ENCODE measurements at places on chromosomes 11 and 22. TPM values are rescaled to one million over a fixed set of nuclear protein-coding genes. Genes with fewer than 3 reads are reported as not detected.

DNA sequence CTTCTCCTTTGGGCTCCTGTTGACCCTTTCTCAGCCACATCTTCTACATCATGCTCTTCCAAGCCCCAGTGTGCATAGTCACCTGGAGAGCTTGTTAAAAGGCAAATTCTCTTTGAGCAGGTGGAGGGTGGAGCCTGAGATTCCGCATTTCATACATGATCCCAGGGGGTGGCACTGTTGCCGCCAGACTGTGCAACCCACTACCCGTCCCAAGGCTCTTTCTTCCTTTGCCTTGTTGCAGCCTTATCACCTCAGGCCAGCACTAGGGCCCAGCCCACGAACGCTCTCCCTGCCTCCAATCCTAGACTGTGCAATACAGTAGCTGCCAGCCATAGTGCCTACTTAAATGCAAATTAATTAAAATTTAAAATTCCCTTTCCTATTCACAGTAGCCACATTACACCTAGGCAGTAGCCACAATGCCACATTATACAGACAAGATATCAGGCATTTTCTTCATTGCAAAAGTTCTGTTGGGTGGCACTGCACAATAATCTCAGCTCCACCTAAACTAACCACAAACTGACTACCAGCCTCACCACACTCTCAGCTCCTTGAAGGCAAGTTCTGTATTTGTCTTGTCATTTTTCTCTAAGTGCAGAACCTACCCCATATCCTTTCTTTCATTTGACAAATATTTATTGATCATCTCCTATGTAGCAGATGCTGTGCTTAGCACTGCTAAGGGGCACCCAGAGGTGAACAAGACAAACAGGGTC, 4.6 kb upstream of the KCNJ5 start:
- H3K27me3 ChIP-seq = peaks cover 54% of the 10 kb centered on the region
- H3K27ac ChIP-seq = no peak overlapping the region
- peaks cover 7% of the 10 kb centered on the region for H3K4me1 ChIP-seq
- DNase-seq = peak; percentile 67

DNA sequence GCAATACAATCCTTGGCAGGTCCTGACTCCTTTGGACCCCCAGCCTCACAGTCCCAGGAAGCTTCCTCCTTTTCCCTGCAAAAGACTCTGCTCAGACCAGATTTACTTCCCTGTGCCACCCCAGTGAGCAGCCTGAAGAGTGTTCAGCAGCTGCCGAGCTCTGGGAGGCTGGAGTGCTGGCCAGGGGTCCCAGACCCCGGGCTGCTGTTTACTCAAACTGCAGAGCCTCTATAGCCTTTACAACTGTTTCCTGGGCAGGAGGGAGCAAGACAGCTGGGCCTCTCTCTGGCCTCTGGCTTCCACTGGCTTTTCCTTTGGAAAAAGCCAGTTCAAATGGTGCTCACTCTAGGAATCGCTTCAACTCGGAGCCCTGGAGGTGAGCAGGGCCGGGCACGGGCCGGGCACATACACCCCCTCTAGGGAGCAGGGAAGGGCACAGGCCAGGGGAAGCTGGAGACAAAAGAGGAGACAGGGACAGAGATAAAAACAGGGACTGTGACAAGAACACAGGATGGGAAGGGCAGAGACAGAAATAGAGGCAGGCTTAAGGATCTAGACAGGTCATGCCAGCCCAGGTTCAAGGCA, 932 bp downstream of the IRAG1 start:
- peak overlapping the region; percentile 53 for H3K27ac ChIP-seq
- no peak for DNase-seq
- H3K36me3 ChIP-seq = no peaks in the 10 kb centered on the region
- no peaks in the 10 kb centered on the region for H3K27me3 ChIP-seq
- peaks cover 24% of the 10 kb centered on the region for H3K4me1 ChIP-seq

DNA sequence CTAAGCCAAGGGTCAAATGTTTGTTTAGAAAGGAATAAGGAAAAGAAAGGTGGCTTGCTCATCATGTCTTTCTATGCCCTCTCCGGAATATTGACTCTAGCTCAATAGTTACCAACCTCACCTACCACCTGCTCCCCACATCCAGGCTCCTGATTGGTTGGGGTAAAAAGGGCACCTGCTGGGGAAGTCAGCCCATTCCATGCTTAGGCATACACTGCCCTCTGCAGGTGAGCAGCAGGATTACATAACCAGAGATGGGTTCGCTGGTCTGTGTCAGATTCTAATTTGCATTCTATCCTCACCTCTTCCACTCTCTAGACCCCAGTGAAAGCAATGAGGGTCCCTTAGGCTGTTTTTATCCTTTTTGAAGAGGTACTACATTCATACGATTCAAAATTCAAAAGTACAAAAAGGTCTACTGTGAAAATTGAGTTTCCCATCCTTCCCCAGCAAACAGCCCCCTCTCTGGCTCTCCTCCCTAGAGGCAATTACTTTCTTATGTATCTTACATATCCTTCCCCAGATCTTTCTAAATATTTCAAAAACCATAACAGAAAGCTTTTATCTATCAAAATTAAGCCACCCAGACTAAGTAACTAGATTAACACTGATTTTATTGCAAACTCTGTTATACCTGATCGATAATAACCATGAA, 98.0 kb upstream of the ASPHD2 start:
- H3K36me3 ChIP-seq = no peaks in the 10 kb centered on the region
- peak; percentile 94 for DNase-seq
- H3K4me1 ChIP-seq = no peaks in the 10 kb centered on the region
- H3K27me3 ChIP-seq = peaks cover 29% of the 10 kb centered on the region

- H3K27ac ChIP-seq = no peak overlapping the region
- no peaks in the 10 kb centered on the region for H3K27me3 ChIP-seq
- H3K4me3 ChIP-seq = no peak overlapping the region
- no peaks in the 10 kb centered on the region for H3K4me1 ChIP-seq
- peak; percentile 59 for DNase-seq
- H3K36me3 ChIP-seq = no peaks in the 10 kb centered on the region
These were observed 119.2 kb downstream of the PHF21B start for GRCh38 chr22:44890416-44891292.

- DNase-seq = no peak
- no peak overlapping the region for H3K4me3 ChIP-seq
- H3K4me1 ChIP-seq = peaks cover 34% of the 10 kb centered on the region
- H3K27ac ChIP-seq = no peak overlapping the region
- H3K27me3 ChIP-seq = no peaks in the 10 kb centered on the region
- no peaks in the 10 kb centered on the region for H3K36me3 ChIP-seq
These were observed 59.5 kb downstream of the TNRC6B start for GRCh38 chr22:40237241-40237640.

DNA sequence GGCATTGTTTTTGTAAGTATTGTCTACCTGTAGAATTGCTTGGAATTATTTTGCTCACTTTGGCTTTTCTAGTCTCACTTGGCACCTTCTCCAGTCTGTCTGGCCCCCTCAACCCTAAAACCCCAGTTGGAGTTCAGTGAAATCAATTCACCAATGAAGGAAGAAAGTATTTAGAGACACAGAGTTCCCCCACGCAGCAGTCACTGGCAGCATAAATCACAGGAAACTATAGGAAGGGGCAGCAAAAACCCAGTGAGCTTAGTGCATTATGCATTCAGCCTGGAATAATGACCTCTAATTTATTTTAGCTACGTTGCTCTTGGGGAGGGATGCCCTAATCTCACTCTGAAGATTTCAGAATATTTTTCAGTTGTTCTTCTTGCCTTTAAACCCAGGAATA, 204.7 kb upstream of the BLID start:
- DNase-seq = no peak
- H3K4me1 ChIP-seq = no peaks in the 10 kb centered on the region
- no peak overlapping the region for H3K27ac ChIP-seq
- no peaks in the 10 kb centered on the region for H3K36me3 ChIP-seq
- H3K4me3 ChIP-seq = no peak overlapping the region
- peaks cover 57% of the 10 kb centered on the region for H3K27me3 ChIP-seq

LMNTD2 gene
- 0.36 TPM for total RNA-seq

DNA sequence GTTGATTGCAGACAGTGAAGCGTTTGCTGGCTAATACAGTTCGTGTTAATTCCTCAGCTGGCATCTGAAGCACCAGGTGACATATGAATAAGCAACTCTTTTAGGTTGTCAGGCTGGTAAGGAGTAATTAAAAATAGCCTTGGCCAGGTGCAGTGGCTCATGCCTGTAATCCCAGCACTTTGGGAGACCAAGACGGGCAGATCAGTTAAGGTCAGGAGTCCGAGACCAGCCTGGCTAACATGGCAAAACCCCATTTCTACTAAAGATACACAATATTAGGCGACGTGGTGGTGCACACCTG, 74.9 kb downstream of the CECR2 start:
- H3K27me3 ChIP-seq = no peaks in the 10 kb centered on the region
- no peaks in the 10 kb centered on the region for H3K36me3 ChIP-seq
- DNase-seq = no peak

NEFH gene
- under 0.01 TPM for total RNA-seq

DNA sequence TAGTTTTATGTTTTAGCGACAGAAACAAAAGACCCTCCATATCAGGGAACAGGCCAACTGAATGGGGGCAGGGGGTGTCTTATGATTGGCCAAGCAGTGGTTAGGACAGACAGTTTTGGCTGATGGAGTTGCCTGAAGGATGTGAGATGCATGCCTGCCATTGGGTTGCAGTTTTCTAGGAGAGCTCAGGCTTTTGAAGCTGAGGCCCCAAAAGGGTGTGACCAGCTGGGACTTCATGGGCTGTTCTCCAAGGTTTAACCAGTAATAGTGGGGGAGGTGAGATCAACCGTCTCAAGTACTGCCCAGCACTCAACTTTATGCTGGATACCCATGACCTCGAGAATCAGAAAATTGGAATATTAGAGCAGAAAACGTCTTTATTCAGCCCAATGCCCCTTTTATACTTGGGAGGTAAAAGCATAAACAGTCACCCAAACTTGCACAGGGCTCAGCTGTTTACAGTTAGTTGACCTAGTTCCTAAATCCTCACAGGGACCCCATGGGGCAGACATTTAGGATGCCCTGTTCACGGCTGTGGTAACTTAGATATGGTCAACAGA, 13.5 kb downstream of the DTX4 start:
- H3K36me3 ChIP-seq = no peaks in the 10 kb centered on the region
- no peak for DNase-seq
- peaks cover 9% of the 10 kb centered on the region for H3K27me3 ChIP-seq

DNA sequence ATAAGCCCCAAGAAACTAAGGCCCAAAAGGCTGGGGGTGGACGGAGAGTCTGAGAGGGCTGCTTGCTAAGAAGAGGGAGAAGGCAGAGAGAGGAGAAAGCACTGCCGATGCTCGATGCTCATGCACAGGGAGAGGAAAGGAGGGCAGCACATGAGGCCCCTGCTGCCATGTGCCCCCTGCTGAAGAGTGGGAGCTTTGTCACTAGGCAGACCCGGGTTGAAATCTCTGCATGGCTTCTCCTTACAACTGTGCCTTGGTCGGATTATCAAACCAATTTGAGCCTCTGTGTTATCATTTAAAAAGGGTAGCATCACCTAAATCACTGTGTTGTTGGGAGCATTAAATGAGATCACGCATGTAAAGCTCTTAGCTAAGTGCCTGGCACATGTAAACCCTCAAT, 330.5 kb downstream of the NXPE2 start:
- H3K36me3 ChIP-seq = no peaks in the 10 kb centered on the region
- no peak overlapping the region for H3K27ac ChIP-seq
- no peaks in the 10 kb centered on the region for H3K27me3 ChIP-seq
- no peaks in the 10 kb centered on the region for H3K4me1 ChIP-seq
- H3K4me3 ChIP-seq = no peak overlapping the region

DNA sequence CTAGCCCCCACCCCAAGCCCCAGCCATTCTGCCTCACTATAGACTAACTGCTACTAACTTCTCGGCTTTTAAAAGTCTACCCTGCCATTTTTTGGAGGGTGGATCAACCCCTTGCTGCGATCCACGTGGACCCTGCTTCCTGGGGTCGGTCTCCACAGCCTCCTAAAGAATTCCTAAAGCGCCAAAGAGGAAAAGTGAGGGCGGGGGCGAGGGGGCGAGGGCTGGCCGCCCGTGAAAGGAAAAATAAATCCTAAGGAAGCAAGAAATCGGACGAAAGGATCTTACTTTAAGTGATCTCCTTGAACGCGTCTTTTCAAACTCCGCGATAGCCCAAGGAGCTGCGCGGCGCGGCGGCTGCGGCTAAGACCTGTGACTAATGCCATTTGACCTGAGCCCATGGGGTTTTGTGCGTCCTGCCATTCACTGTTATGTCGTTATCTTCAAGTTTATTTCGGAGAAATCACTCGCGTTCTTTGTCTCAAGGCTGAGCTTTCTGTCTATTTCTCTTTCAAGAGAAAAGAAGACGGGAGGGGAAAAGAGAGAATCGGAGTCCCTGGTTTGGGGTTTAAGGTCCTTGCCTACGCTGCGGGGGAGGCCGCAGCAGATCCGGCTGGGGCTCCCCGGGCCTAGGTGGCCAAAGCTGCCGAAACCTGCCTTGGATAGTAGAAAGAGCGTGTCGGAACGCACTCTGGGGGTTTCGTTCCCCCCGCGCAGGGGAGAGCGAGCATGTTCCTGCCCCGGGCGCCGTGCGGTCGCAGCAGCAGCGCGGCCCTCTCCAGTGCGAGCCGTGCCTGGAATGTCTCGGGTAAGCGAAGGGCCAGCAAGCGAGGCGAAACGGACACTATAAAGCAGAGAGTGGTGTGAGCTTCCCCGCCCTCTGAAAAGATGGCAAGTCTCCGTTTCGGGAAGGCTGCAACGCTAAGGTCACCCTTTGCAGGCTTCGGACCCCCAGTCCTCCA, 2.8 kb upstream of the DBX1 start:
- peak; percentile 74 for DNase-seq
- H3K4me1 ChIP-seq = no peaks in the 10 kb centered on the region
- H3K27ac ChIP-seq = no peak overlapping the region
- H3K4me3 ChIP-seq = peak overlapping the region; percentile 51
- H3K36me3 ChIP-seq = no peaks in the 10 kb centered on the region

DNA sequence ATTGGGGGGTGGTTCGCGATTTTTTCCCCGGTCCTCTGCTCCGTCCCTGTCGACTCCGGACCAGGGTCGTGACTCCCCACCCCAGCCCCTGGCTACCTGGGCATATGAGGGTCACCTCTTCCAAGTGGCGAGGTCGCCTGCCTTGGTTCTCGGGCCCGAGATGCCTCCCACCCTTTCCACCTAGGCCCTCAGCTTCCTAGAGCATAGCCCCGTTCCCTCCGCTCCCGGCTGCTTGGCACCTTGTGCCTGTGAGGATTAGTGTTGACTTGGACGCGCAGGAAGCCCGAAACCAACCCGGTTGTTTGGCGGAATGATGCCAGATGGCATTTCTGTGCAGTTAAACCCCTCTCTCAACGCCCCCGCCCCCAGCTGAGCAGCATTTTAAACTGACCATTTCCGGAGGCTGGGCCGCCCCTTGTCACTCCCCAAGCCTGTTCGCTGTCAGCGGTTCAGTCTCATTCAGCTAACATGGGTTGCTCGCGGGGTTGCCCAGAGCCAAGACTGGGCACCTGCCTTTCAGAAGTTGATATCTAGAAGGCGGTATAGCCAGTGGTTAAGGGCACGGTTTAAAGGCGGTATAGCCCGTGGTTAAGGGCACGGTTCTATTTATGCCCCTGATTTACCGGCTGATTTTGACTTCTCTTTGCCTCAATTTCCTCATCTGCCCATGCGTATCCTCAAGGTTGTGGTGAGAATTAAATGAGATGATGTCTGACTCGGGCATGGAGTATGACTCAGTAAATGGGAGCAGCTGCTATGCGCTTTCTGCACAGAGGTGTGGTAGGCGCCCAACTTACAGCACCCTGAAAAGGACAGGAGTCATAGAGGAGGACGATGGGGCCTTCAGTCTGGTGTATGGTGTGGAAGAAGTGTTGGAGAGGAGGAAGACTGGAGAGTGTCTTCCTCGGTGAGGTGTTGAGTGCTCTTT, 639 bp downstream of the INCENP start:
- no peaks in the 10 kb centered on the region for H3K27me3 ChIP-seq
- peaks cover 14% of the 10 kb centered on the region for H3K36me3 ChIP-seq
- H3K4me3 ChIP-seq = peak overlapping the region; percentile 81
- peak; percentile 83 for DNase-seq
- H3K4me1 ChIP-seq = peaks cover 16% of the 10 kb centered on the region

SEPTIN3 gene
- 0.29 TPM for total RNA-seq

- no peak for DNase-seq
- H3K36me3 ChIP-seq = no peaks in the 10 kb centered on the region
- H3K4me1 ChIP-seq = no peaks in the 10 kb centered on the region
- no peak overlapping the region for H3K4me3 ChIP-seq
These were observed 8.1 kb downstream of the OR10W1 start for GRCh38 chr11:58259983-58260382.

SC5D gene
- 63.7 TPM for total RNA-seq

OR51A4 gene
- total RNA-seq = not detected
